ENCODE measurements at places on chromosomes 5 and 9. TPM values are rescaled to one million over a fixed set of nuclear protein-coding genes. Genes with fewer than 3 reads are reported as not detected.

FAM78A gene
- total RNA-seq, result 93.5 TPM

OTULINL gene
- total RNA-seq, result 24.7 TPM

RUSC2 gene
- 0.55 TPM for total RNA-seq

CNTNAP3 gene
- not detected for total RNA-seq

PCDHGA11 gene
- 0.36 TPM for total RNA-seq

DOCK8 gene
- 315 TPM for total RNA-seq

TAF11L10 gene
- not detected for total RNA-seq

HABP4 gene
- total RNA-seq, result 35.5 TPM

- no peak for DNase-seq
- H3K4me3 ChIP-seq, result no peak overlapping the region
- no peaks in the 10 kb centered on the region for H3K36me3 ChIP-seq
- H3K27me3 ChIP-seq, result no peaks in the 10 kb centered on the region
These were observed 79.7 kb upstream of the SPDL1 start for GRCh38 chr5:169503886-169504285.

- H3K27me3 ChIP-seq, result no peaks in the 10 kb centered on the region
- no peaks in the 10 kb centered on the region for H3K36me3 ChIP-seq
- no peak overlapping the region for H3K27ac ChIP-seq
These were observed 162.2 kb downstream of the HSD17B3 start for GRCh38 chr9:96139592-96140295.

GRCh38 chr9:126335837-126336735 is 9.5 kb downstream of the MVB12B start:
- H3K4me3 ChIP-seq, result no peak overlapping the region
- H3K27me3 ChIP-seq, result no peaks in the 10 kb centered on the region
- H3K36me3 ChIP-seq, result no peaks in the 10 kb centered on the region
- H3K4me1 ChIP-seq, result no peaks in the 10 kb centered on the region

DNA sequence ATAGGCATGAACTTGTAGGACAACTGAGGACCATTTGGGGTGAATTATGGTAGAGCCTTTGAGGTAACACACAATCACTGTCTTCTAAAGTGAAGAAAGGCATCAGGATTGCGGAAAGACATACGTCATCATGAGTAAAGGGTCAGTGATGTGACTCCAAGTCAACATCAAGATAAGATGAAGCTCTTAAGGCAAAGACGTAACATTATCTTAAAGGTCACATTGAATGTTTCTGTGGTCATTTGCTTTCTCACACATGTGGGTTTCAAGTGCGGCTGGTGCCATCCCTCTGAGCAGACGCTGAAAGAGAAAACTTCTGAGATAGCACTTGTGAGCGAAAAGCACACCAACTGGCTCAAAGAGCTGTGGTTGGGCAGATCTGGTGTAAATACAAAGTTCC is 63.3 kb upstream of the GRAMD2B start:
- H3K36me3 ChIP-seq, result no peaks in the 10 kb centered on the region
- H3K27me3 ChIP-seq, result no peaks in the 10 kb centered on the region
- no peak for DNase-seq
- H3K4me3 ChIP-seq, result no peak overlapping the region
- no peaks in the 10 kb centered on the region for H3K4me1 ChIP-seq

GRCh38 chr5:154491941-154492340 is 13.9 kb upstream of the HAND1 start:
- H3K4me3 ChIP-seq, result no peak overlapping the region
- H3K4me1 ChIP-seq, result no peaks in the 10 kb centered on the region
- H3K36me3 ChIP-seq, result no peaks in the 10 kb centered on the region
- no peak for DNase-seq
- no peak overlapping the region for H3K27ac ChIP-seq

DNA sequence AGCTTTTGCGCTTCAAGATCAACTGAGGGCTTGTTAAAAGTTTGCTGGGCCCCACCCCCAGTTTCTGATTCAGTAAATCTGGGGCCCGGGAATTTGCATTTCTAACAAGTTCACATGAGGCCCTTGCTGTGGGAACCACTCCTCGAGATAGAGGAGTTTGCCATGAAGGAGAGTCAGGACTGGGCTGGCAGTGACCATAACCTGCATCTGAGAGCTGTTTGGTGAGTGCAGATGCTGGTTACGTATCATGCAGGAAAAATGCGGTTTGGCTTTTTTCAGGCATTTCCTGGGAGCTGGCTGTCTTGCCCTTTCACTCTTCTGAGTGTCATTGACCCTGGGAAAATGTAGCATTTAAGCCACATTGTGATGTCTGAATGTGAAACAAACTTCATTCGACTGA is 9.4 kb upstream of the ANGPTL2 start:
- DNase-seq, result no peak
- H3K27ac ChIP-seq, result no peak overlapping the region
- no peaks in the 10 kb centered on the region for H3K36me3 ChIP-seq
- H3K4me1 ChIP-seq, result no peaks in the 10 kb centered on the region

GRCh38 chr5:9895302-9895645 is 265.1 kb upstream of the TAS2R1 start:
- H3K27me3 ChIP-seq, result no peaks in the 10 kb centered on the region
- no peak for DNase-seq
- H3K4me1 ChIP-seq, result no peaks in the 10 kb centered on the region
- no peaks in the 10 kb centered on the region for H3K36me3 ChIP-seq

- no peaks in the 10 kb centered on the region for H3K36me3 ChIP-seq
- no peak for DNase-seq
- no peaks in the 10 kb centered on the region for H3K27me3 ChIP-seq
- H3K27ac ChIP-seq, result no peak overlapping the region
These were observed 287.4 kb downstream of the ARHGAP26 start for GRCh38 chr5:143057580-143057999.

DNA sequence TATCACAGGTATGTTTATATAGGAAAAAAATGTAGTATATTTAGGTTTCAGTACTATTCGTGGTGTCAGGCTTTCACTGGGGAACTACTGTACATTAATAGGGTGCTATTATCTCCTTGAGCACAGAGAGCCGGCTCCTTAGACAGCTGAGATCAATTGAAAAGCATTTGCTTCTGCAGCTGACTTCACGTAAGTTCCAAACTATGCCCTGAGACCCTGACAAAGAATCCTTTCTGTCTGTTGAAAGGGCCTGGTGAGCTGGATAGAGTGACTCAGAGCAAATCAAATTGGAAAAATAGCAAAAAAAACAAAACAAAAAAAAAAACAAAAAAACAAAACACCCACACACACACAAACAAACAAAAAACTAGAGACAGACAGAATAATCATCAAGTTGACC is 652.0 kb downstream of the MTRR start:
- H3K4me1 ChIP-seq, result no peaks in the 10 kb centered on the region
- no peaks in the 10 kb centered on the region for H3K36me3 ChIP-seq
- H3K27ac ChIP-seq, result no peak overlapping the region
- DNase-seq, result no peak

DNA sequence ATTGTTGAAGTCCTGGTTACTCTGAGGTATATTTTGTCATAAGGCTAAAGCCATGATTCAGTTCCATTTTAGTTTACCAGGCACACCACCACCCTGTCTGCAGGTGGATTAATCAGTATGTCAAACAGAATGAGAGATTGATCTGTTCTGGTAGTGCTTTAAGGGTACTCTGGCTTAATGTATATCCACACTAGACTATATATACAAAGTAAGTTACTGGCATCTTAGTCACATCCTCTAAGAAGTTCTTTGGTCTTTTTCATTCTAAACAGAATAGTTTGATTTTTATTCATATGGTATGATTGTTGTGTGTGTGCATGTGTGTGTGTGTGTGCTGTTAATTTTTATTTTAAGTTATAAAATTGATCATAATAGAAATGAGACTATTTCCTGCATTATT is 61.8 kb downstream of the RAB24 start:
- H3K27me3 ChIP-seq, result no peaks in the 10 kb centered on the region
- H3K4me3 ChIP-seq, result no peak overlapping the region
- no peak for DNase-seq
- peaks cover 45% of the 10 kb centered on the region for H3K36me3 ChIP-seq
- H3K27ac ChIP-seq, result no peak overlapping the region

GRCh38 chr9:77987081-77987656 is 44.4 kb downstream of the GNAQ start:
- H3K27me3 ChIP-seq, result no peaks in the 10 kb centered on the region
- H3K4me3 ChIP-seq, result no peak overlapping the region
- H3K27ac ChIP-seq, result no peak overlapping the region

DNA sequence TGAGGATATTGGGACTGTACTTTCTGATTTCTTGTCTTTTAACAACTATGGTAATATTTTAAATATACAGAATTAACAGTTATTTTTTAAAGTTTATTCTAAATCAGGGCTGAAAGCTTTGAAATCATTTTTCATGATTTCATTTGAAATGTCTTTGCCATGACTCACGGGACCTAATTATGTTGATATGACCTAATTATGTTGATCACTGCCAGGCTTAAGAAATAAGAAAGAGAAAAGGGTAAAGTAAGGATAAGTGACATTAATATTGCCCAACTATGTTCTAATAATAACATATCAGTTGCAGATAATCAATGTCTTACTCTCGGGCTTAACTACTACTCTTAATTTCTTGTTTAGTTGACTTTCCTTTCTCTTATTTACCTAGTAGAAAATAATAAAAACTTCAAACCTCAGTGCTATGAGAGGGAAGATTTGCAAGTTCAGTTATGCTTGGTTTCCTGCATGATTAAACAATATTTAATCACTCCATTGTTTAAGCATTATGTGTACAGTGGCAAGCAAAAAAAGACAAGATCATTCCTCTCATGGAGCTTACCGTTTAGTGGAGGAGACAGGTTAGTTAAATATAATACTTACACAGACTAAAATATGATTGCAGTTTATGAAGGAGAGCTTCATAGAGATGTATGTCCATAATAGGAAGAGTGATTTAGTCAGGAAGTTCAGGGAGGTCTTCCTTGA is 67.0 kb upstream of the EIF4EBP3 start:
- H3K36me3 ChIP-seq, result peaks cover 20% of the 10 kb centered on the region
- H3K27ac ChIP-seq, result no peak overlapping the region
- DNase-seq, result no peak
- H3K4me1 ChIP-seq, result no peaks in the 10 kb centered on the region

DNA sequence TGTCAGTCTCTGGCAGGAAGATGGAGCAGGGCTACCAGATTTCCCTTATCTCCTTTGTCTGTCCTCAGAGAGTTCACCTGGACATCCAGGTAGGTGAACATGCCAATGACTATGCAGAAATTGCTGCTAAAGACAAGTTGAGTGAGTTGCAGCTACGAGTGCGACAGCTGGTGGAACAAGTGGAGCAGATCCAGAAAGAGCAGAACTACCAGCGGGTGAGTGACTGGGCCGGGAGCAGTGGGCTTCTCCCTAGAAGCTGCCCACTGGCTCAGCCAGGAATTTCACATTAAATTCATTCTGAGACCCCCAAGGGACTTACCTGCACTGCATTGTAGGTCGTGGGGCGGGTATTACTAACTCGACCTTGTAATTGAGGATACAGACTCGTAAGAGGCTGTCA is 2.1 kb downstream of the TMED9 start:
- peaks cover 33% of the 10 kb centered on the region for H3K4me1 ChIP-seq
- no peak overlapping the region for H3K4me3 ChIP-seq
- DNase-seq, result no peak
- H3K27me3 ChIP-seq, result no peaks in the 10 kb centered on the region
- H3K36me3 ChIP-seq, result peaks cover 27% of the 10 kb centered on the region

GRCh38 chr9:38405785-38406184 is 13.3 kb downstream of the ALDH1B1 start:
- H3K36me3 ChIP-seq, result no peaks in the 10 kb centered on the region
- no peaks in the 10 kb centered on the region for H3K27me3 ChIP-seq
- no peak overlapping the region for H3K4me3 ChIP-seq
- no peaks in the 10 kb centered on the region for H3K4me1 ChIP-seq

Measured in CD4-positive, alpha-beta memory T cell (primary cell).